ENCODE measurements at places on chromosomes 4 and X.

DNA sequence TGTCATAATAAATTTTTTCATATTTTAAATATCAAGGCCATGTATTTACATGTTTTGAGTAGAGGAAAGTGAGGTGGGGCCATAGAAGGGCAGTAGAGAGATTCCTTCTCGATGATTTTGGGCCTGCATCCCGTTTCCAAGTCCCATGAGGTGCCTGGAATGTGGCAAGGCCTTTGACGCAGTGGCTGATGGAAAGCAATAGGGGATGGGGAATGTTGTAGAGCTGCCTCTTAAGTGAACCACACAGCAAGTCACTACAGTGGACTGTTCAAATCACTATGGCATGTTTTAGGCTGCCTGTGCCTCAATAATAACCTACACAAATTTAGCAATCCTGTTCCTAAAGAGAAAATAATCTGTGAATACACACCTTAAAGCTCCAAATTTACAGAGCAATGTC lies 48.3 kb downstream of the ANXA5 start:
- DNase-seq, result no peak

- no peak for DNase-seq
Observed at GRCh38 chrX:27008486-27008885, 454.7 kb downstream of the PPP4R3C start.

GRCh38 chrX:11212741-11213140 lies 80.5 kb upstream of the AMELX start:
- no peak for DNase-seq

- DNase-seq, result no peak
Observed at GRCh38 chr4:48558819-48559218, 68.8 kb downstream of the ZAR1 start.

- no peak for DNase-seq
Observed at GRCh38 chr4:183132081-183132480, 33.0 kb downstream of the WWC2 start.

DNA sequence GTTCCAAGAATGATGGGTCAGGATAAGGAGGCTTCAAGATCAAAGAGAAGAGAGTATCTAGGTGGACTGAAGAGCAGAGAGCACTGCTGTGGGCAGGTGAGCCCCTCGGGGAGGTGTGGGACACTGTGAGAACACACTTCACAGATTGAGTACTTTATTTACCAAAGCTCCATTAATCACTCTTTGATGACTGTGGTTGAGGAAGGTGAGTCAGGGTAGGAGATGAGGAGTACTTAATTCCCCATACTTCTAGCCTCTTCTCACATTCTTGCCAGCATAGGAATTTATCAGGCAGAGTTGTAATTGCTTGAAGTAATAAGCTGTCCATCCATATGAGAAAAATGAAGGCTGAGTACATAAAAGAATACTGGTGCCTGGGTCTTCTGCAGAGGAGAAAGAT lies 375.3 kb downstream of the PCDH10 start:
- DNase-seq, result no peak

DNA sequence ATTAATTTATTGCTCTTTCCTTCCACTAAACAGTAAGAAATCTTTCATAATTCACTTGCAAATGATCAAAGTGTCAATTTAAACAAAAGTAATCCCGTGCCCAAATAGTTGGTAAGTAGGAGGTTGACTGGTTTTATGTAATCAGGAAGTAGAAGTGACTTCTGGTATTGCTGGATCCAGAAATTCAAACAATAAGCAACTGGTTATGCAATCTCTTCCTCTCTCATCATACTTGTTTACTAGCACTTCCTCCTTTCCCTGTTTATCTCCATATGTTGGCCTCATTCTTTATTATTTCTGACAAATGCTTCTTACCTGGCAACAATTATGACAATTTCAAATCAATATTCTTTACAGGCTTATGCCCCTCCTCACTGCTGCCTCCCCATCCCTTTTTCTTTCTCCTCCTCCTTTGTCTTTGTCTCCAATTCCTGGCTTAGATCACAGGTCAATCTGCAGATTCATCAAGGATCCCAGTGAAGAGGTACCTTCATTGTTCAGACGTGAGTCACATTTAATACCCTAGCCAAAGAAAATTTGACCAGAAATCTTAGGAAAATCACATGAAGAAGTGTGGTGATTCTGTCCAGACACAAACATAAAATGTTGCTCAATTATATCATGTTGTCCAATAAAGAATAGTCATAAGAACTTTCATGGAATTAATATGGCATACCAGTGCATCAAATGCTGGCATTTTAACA lies 323.2 kb upstream of the PCDH7 start:
- no peak for DNase-seq

DNA sequence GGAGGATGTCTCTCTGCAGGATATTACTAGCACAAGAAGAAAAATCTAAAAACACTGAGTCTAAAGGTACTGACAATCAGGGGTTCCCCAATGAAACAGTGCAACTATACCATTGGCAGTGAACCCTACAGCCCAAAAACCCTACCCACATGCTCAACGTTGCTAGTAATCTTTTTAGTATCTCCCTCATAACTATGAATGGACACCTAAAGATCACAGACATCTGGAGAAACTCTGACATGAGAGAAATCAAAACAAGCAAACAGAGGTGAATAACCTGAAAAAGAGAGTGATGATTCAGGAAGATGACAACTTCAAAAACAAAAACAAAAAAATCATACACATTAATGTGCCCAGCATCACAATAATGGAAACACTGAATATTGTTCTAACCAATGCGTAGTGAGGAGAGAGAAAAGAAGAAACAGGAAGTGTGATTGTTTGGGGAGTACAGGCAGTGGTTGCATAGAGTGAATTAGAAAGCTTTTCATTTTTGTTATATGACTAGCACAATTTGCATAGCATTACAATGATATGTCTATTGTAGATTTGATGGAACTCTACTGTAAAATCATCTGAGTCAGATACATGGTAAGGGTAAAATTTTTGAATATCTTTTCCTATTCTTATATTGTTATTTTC lies 78.9 kb upstream of the FMR1 start:
- no peak for DNase-seq

- DNase-seq, result no peak
Observed at GRCh38 chr4:38013461-38014366, 53.5 kb downstream of the PTTG2 start.

DNA sequence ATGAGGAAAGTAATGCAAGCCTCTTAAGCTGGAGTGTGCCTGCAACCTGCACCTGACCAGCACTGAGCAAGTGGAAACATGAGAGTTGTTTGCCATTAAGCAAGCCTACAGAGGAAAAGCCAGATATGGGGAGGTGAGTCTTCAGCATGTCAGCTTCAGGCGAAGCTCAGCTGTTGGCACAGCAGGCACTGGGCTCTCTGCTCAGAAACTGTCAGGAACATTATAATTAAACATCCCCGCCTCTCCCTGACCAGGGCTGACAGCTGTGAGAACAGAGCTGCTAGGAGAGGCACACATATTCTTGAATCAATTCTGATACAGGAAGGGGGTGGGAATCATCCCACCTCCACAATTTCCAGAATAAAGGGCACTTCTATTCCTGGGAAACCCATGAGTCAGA lies 19.0 kb upstream of the DCX start:
- DNase-seq, result no peak

- no peak for DNase-seq
Observed at GRCh38 chrX:36908801-36909675, 99.1 kb upstream of the FAM47C start.

- no peak for DNase-seq
Observed at GRCh38 chrX:75638332-75638731, 115.5 kb upstream of the ZDHHC15 start.

GRCh38 chr4:42410446-42410845 lies 13.2 kb downstream of the SHISA3 start:
- no peak for DNase-seq

DNA sequence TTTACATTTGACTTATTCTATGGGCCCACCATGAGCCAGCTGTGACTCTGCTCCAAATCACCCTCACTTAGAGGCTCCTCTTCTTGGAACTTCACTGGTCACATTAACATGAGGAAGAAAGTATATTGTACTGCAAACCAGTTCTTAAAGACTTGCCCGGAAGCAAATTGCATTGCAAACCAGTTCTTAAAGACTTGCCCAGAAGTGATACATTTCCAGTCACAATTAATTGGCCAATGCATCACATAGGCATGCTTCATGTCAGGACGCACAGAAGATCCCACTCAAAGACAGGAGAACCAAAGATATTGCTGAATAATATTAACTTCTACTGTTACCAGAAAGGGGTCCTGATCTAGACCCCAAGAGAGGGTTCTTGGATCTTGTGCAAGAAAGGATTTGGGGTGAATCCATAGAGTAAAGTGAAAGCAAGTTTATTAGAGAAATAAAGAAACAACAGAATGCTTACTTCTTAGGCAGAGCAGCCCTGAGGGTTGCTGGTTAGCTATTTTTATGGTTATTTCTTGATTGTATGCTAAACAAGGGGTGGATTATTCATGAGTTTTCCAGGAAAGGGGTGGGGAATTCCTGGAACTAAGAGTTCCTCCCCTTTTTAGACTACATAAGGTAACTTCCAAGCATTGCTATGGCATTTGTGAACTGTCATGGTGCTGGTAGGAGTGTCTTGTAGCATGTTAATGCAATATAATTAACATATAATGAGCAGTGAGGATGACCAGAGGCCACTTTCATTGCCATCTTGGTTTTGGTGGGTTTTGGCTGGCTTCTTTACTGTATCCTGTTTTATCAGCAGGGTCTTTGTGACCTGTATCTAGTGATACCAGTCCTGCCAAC lies 54.6 kb upstream of the HCCS start:
- DNase-seq, result no peak

All from stimulated activated CD4-positive, alpha-beta T cell treated with anti-CD3 and anti-CD28 coated beads, Interleukin-15, amount 100 ng/mL, for 24 hours (primary cell).